ENCODE measurements at places on chromosomes 5 and 9.

GRCh38 chr9:85404911-85405565 is 336.7 kb downstream of the AGTPBP1 start:
- DNase-seq: no peak

- DNase-seq: no peak
Observed at GRCh38 chr5:150675069-150675468, 14.0 kb downstream of the MYOZ3 start.

DNA sequence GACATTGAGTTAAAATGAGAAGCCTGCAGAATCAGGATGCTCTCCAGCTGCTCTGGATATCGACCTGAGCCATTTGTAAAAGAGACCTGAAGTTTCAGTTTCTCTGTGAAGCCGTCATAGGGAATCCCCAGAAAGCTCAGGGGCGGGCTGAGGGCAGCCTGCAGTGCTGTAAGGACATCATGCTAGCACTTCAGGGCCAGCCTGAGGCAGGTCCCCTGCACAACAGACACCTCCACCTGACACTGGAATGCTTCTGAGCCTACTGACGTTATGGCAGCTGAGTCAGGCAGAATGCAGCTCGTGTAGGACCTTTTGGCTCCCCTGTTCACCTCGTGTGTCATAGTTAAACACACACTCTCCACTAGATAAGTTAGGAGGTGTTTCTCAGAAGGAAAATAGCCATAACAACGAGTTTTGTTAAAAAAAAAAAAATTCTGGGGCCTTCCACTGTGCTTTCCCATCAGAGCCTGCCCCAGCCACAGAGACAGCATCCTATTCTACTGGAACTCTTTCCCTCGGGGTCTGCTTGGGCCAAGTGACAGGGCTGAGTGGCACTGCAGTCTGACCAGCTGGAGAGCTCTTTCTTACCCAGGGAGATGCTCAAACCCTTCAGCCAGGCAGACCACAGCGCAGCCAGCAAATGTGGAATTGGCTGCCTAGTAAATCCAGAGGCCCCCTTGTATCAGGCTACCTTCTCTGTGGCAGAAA is 354.9 kb downstream of the DIRAS2 start:
- DNase-seq: no peak

DNA sequence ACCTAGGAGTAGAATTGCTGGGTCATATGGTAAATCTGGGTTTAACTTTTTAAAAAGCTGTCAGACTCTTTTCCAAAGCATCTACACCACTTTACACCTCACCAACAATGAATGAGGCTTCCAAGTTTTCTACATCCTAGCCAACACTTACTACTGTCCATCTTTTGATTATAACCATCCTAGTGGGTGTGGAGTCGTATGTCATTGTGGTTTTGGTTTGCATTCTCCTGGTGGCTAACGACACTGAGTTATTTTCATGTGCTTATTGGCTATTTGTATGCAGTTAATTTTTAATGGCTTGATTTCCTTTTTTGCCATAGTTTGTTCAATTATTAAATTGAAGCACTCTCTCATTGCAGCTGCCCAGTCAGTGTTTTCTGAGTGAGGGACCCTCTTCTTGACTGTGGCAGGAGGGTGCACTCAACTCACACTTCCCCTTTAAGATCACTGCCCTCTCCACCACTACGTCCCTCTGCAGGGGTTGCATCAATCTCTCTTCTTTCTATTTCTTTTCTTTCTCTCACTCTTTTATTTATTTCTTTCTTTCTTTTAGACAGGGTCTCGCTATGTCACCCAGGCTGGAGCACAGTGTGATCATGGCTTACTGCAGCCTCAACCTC is 182.3 kb downstream of the C9orf152 start:
- no peak for DNase-seq

GRCh38 chr5:160287378-160288051 is 24.8 kb downstream of the CCNJL start:
- no peak for DNase-seq

GRCh38 chr5:33934176-33934575 is 2.0 kb upstream of the RXFP3 start:
- DNase-seq: no peak

DNA sequence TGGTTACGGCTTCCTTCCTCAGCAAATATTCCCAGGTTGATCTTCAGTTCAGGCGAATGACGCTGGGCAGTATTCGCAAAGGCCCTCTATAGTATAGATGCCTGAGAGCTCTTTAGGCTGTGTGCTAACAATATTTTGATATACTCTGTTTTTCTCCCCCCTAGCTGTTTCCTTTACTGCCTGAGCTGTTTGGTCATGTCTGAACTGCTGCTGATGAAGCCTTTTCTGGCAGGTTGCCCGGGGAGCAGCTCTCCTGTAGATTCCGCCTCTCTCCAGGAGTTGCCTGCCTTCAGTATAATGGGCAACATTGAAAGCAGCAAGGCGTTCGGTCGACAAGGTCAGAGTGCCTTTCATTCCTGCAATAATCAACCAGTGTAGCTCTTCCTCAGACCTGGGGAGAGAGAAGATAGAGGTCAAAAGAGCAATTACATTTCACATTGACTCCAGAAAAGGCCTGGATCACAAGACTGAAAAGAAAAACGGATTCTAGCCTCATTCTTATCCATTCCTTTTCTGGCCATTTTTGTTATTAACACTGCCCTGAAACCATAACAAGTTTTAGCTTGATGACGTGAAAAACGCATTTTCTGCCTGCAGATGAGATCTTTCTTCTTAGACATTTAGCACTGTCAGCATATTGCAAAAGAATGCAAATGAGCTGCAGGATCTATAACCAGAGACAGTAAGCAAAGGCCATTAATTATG is 60.1 kb upstream of the ZNF608 start:
- no peak for DNase-seq

GRCh38 chr5:16574789-16575721 is 41.7 kb downstream of the RETREG1 start:
- DNase-seq: no peak

DNA sequence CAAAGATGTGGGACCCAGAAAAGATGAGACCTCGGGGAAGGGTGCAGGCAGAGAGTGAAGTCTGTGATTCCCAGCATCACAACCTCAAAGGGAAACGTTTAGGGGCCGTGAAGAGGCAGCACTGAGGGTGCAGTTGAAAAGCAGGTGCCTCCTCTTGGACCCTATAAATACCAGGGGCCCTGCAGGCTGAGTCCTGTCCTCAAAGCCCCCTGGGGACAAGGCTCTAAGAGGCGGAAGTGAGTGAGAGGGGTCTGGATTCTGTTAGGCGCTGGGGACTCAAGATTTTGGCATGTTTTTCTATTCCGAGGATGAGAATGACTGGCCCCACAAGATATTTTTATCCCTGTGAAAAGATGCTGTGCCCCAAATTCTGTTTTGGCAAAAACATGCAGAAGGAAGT is 107.8 kb downstream of the THBS4 start:
- DNase-seq: no peak

DNA sequence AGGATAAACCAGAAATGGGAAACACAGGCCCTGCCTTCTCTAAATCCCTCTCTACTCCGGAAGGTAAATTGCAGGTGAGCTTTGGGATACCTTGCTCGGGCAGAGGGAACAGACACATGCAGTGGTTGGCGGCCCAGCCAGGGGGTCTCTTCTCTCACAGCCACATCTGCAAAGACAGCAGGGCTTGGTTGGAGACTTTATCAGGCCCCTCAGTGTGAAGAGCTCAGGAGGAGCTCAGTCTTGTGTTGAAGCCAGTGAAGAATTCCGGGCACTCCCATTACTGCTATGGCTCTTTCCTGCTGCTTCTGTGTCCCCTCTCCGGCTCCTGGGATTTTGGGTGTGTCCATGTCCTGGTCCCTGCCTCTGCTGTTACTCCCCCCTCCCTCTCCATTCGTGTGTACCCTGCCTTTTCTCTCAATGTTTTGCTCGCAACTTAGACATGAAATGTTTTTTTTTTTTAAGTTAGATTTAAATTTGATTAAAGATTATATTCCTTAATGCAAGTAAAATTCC is 99.8 kb downstream of the TRIO start:
- DNase-seq: no peak

DNA sequence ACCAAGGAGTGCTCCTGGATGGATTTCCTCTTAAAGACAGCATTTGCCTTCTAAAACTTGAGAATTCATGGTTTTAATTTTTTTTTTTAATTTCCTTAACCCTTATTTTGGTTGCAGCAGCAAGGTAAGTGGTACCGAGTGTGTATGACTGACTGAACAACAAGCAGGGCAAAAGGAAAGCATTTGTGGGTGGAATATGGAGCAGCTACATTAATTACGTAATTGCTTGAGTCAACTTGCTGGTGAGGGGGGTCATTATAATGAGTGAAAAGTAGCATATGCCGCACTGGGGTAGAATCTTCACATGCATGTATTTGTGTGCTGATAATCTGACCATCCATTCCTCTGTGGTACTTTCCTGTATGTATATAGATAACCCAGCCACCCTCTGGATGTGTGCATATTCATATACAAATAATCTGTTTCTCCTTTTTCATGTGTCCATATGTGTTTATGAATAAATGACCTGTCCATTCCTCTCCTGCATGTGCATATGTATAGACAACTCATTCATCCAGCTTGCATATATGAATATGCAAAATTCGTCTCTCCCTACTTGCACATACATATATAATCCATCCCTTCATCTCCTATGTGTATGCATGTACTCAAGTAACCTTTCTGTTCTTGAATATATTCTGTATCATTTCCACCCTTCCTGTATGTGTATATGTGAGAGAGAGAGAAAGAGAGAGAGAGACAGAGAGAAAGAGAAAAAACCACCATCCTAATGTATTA is 147.5 kb upstream of the RUSC2 start:
- DNase-seq: no peak

- no peak for DNase-seq
Observed at GRCh38 chr9:117480253-117480652, 65.4 kb upstream of the ASTN2 start.

Data from stimulated activated CD8-positive, alpha-beta memory T cell treated with anti-CD3 and anti-CD28 coated beads, Interleukin-4, amount 100 ng/mL, for 4 hours (primary cell).